ENCODE measurements at places on chromosomes 16 and 17.

GRCh38 chr17:78014646-78015045 is 56.1 kb downstream of the TNRC6C start:
- DNase-seq = no peak

DNA sequence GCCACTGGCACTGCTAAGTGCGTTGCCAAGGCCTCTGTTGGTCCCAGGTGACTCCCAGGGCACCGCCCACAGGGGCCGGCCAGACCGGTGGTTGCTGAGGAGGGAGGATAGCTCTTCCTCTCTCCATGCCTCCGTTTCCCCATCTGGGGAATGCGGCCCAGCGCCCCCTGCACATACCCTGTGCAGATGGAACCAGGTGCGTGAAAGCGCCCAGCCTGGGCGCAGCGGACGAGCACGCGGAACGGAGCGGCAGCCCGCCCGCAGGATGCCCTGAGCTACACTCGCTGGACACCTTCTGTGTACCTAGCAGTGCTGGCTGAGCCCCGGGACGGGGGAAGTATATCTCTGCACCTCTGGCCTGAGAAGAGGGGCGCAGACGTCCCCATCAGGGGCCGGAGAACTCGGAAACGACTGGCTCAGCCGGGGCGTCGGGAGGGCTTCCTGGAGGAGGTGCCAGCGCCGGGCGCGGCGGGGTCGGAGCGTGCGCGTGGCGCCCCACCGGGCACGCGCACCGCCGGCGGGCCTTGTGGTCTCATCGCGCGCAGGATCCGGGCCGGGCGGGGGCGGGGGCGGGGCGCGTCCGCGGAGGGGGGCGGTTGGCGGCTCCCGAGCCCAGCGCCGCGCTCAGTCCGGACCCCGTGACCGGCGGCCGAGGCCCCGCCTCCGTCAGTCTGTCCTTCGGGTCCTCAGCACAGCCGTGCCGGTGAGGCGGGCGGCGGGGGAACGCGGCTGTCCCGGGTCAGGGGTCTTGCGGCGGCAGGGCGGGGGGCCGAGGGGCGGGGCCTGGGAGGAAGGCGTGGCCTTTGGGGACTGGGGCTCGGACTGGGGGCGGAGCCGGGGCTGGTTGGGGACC is at the start of the genes CCDC78 and HAGHL:
Gene CCDC78 (minus strand): TSS at position 6 of the 853 bp plus-strand sequence. CDS start 76 bp downstream, outside the sequence.
Gene HAGHL (plus strand): TSS at position 669 of the 853 bp plus-strand sequence. CDS start 404 bp downstream, outside the sequence.
- peak; percentile 78 for DNase-seq

GRCh38 chr16:48526058-48526957 is 83.7 kb downstream of the N4BP1 start:
- peak; percentile 57 for DNase-seq

DNA sequence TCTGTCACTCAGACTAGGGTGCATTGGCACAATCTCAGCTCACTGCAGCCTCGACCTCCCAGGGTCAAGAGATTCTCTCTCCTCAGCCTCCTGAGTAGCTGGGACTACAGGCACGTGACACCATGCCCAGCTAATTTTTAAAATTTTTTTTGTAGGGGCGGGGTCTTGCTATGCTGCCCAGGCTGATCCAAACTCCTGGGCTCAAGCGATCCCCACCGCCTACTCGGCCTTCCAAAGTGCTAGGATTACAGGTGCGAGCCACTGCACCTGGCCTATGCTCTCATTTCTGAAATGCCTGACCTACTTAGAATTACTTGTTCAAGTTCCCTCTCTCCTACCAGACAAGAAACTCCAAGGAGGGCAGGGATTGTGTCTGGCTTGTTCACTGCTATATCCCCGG is 5.1 kb upstream of the GP2 start:
- no peak for DNase-seq

GRCh38 chr17:34926661-34927060 is 34.6 kb downstream of the CCT6B start:
- DNase-seq = no peak

DNA sequence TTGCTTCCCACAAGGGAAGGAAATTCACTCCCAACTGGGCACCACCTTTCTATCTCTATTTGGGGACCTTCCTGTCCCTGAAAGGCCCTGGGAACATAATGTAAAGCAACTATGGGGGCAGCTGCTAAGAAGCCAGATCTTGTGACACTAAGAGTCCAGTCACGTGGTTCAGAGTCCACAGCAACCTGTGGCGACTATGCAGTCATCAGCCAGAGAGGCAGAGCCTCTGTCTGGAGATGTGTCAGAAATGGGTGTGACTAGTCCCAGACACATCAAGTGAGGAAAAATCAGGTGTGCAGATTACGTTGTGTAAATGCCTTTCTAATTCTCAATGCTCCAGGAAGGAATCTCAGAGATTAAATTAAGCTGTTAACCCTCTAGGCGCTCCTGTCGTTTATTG is 26.6 kb upstream of the SKAP1 start:
- peak; percentile 72 for DNase-seq

GRCh38 chr16:74466872-74467271 is 45.6 kb upstream of the CLEC18B start:
- no peak for DNase-seq

DNA sequence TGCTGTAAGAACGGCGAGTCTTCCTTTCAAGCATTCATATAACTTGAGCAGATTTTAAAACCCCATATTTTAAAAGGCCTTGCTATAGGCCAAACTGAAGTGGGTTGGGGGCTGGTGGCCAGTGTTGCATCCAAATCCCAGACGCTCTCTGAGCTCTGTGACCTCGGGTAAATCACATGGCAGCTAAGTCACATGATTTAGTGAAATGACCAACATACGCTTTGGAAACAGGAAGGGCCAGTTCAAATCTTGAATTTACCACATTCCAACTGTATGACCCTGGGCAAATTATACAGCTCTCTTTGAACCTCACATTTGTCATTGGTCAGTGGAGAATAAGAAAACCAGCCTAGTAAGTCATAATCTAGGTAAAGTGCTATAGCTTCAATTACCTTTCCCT is 519.3 kb downstream of the HAPSTR1 start:
- DNase-seq = no peak

DNA sequence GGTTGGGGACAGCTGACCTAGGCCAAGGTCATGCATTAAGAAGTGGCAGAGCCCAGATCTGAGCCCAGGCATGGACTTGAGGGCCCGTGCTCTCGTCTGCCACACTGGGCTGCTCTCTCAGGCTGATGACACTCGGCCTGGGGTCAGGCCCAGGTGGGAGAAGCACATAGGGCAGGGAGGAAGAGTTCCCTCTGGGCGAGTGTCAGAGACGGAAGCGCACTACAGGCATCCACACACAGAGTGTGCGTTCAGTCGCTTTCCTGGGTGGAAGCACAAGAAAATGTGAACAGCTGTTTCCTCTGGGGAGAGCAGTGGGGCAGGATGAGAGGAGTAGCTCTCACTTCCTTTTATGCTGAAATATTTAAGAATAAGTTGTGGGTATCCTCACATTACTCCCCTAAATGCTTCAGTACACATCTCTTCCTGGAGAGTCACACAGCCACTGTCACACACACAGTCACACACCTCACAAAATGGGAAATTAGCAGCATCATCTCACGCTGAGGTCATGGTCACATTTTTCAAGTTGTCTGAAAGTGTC is 59.7 kb downstream of the B9D1 start:
- no peak for DNase-seq

DNA sequence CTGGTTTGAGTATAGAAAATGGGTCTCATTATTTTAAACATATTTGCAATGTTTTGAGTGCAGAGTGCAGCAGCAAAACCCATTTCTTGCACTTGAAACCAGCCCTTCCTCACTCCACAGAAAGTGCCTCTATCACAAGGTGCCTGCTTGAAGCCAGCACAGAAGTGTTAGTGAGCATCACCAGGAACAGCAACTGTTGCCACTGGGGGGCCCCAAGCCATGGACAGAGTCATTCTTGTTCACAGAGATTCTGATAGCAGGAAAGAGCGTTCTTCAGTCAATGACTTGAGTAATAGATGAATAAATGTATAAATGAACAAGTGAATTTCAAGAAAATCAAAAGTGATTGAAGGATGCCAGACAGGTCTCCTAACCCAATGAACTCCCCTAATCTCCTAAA is 45.6 kb downstream of the CHD9NB start:
- DNase-seq = no peak

DNA sequence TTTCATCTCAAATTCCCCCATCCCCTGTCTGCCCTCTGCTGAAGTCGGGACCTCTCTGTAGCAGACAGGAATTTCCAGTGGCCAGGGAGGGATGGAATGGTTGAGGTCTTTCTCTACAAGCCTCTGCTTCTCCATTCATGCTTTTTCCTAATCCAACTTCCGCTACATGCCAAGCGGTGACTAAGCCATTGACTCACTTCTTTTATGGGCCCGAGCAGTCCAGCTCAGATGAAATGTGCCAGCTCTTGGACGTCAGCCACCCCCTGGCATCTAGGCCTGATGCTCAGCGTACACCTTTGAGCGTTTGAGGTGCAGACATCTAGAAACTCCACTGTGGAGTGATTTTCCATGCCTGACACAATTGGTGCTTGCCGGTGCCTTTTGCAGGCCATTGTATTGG is 40.7 kb upstream of the GPR139 start:
- DNase-seq = no peak

GRCh38 chr17:79977708-79978547 is 57.7 kb downstream of the TBC1D16 start:
- no peak for DNase-seq

DNA sequence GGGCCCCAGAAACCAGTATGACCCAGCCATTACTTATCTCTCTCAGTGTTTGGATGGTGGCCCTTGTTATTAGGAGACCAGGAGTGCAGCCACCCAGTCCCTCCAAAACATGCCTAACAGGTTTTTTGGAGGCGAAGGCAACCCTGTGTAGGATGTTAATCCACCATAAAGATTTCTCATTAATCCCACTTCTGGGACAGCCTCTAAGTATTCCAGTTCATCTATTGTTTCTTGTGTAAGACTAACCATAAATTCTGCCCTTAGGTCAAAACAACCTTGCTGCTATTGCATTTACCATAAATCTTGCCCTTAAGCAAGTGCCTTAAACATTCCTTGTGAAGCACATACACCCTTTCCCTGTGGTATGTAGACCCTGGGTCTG is 21.5 kb upstream of the OR1F1 start:
- DNase-seq = no peak

GRCh38 chr17:30571921-30572320 is 94.7 kb downstream of the GOSR1 start:
- no peak for DNase-seq

GRCh38 chr17:63681530-63681929 is 18.4 kb downstream of the LIMD2 start:
- no peak for DNase-seq

DNA sequence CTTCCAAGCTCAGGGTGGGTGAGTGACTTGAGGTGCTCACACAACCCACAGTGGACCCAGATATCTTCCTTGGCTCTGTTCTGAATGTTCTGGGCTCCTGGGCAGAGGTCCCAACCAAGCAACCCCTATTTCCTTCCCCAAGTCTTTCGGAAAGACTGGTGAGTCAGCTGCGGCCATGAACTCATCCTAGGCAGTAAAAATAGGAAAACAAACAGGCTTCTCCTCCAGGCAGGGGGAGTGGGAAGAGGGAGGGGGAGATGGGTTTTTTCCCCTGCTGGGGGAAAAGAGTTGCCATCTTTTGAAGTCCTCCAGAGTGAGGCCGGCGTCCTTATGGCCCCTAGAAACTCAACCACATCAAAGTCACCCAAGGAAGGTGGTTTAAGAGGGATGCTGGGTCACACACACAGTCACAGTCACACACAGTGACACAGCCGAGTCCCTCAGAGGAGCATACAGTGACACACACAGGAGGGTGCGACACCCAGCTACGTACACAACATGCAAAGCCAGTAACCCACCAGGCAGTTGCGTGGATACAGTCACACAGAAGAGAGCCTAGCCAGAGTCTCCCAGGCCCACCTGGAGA is 16.0 kb upstream of the DLX4 start:
- no peak for DNase-seq

DNA sequence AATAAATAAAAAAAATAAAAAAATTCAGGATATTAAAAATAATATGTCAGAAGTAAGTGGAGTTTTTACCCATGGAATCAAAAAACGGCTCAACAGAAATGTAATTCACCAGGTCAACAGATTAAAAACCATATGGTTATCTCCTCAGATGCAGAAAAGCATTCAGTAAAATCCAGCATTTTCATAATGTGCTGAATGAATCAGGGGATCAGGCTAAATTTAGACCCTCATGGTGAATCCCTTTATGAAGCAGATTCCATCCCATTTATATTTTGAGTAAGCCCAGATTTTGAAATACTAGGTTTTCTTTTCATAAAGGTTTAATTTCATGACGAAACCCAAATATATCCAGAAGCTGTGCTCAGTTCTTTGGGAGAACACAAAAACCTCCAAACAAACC is 84.4 kb downstream of the OR1D5 start:
- no peak for DNase-seq

DNA sequence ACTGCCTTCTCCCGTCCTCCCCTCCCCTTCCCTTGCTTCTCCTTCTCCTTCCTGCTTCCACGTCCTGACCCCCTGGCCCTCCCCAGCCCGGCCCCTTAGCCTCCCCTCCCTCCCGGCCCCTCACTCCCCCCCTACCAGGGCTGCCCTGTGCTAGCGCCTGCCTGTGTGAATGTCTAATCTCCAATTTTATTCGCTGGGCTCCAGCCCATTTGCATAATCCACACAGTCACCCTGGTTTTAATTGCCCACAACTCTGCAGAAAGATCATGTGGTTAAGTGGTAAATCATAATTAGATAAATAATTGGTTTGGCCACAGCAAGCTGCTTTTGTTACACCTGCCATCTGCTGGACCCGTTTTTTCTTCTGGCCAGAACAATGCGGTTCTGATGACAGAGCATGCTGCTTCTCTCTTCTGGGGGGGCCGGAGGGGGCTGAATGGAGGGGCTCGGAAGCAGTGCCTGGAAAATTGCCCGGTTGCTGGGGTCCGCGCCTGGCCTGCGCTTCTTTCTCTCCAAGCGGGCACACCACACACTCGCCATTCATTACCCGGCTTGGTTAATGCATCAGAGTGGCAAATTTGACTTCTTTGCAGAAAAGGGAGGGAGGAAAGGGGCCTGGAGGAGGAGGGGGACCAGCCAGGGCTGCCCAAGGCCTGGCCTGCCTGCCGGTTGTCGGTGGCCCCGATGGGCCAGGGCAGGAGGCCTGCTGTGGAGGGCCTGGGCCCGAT is 19.5 kb upstream of the GSE1 start:
- DNase-seq = no peak
